ENCODE measurements at places on chromosomes 5 and 9. TPM values are rescaled to one million over a fixed set of nuclear protein-coding genes. Genes with fewer than 3 reads are reported as not detected.

The CCDC152 gene
- 11.8 TPM for total RNA-seq

The C6 gene
- total RNA-seq = not detected

The PTGR1 gene
- total RNA-seq = 124 TPM

- no peak for DNase-seq
- H3K4me1 ChIP-seq = no peaks in the 10 kb centered on the region
- H3K27me3 ChIP-seq = no peaks in the 10 kb centered on the region
- no peak overlapping the region for H3K27ac ChIP-seq
Measured at GRCh38 chr5:155332618-155333017, 319.1 kb downstream of the KIF4B start.

The SQSTM1 gene
- total RNA-seq = 55.0 TPM

The TSSK1B gene
- not detected for total RNA-seq

- H3K36me3 ChIP-seq = no peaks in the 10 kb centered on the region
- no peaks in the 10 kb centered on the region for H3K4me1 ChIP-seq
- no peak overlapping the region for H3K4me3 ChIP-seq
- no peak for DNase-seq
- H3K27ac ChIP-seq = no peak overlapping the region
Measured at GRCh38 chr9:10112798-10113197, 500.0 kb downstream of the PTPRD start.

The SLC6A19 gene
- not detected for total RNA-seq

DNA sequence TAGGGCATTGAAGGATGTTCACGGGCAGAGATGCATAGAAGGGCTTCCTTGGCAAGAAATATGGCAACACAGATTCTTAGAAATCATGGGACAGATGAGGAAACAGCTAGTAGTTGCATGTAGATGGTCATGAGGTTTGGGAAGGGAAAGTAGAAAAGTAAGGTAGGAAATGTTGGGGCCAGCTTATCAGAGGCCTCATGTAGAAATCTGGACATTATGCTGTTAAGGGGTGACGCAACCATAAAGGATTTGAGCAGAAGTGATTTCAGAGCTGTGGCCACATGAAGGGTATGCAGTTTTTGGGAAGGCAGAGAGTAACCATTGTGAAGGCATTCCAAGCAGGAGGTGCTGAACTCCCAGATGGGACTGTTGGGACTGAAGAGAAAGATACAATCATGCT lies 224.0 kb downstream of the ARHGAP26 start:
- no peaks in the 10 kb centered on the region for H3K36me3 ChIP-seq
- no peak overlapping the region for H3K4me3 ChIP-seq
- H3K27me3 ChIP-seq = no peaks in the 10 kb centered on the region
- H3K4me1 ChIP-seq = peaks cover 8% of the 10 kb centered on the region
- no peak for DNase-seq

The FAM219A gene
- total RNA-seq = 4.2 TPM

- DNase-seq = no peak
- peaks cover 18% of the 10 kb centered on the region for H3K4me1 ChIP-seq
- no peaks in the 10 kb centered on the region for H3K27me3 ChIP-seq
- no peak overlapping the region for H3K27ac ChIP-seq
Measured at GRCh38 chr9:17521100-17521855, 57.6 kb upstream of the SH3GL2 start.

DNA sequence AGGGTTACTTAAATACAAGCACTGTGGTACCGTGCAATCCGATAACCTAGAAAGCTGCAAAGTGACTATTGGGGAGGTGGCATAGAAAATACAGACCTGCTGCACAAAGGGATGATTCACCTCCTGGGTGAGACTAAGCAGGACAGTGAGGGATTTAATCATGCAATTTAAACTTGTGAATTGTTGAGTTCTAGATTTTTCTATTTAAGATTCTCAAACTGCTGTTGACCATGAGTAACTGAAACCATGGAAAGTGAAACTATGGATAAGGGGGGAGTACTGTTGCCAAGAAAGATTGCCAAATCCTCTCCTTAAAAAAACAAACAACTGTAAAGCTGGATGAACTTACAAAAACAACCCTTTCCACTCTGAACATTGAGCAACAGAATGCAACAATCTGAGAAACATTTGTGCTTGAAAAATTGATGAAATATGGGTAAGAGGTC lies 61.5 kb upstream of the NUDT12 start:
- no peaks in the 10 kb centered on the region for H3K27me3 ChIP-seq
- no peak for DNase-seq
- H3K4me1 ChIP-seq = peaks cover 12% of the 10 kb centered on the region

- no peak overlapping the region for H3K4me3 ChIP-seq
- no peaks in the 10 kb centered on the region for H3K27me3 ChIP-seq
- no peak overlapping the region for H3K27ac ChIP-seq
- no peaks in the 10 kb centered on the region for H3K4me1 ChIP-seq
- no peak for DNase-seq
- peaks cover 10% of the 10 kb centered on the region for H3K36me3 ChIP-seq
Measured at GRCh38 chr5:128338649-128339048, 199.4 kb downstream of the FBN2 start.

- no peaks in the 10 kb centered on the region for H3K27me3 ChIP-seq
- H3K27ac ChIP-seq = no peak overlapping the region
- H3K4me3 ChIP-seq = no peak overlapping the region
- no peak for DNase-seq
- no peaks in the 10 kb centered on the region for H3K4me1 ChIP-seq
- no peaks in the 10 kb centered on the region for H3K36me3 ChIP-seq
Measured at GRCh38 chr9:129996161-129996830, 46.7 kb downstream of the FNBP1 start.

- no peak overlapping the region for H3K27ac ChIP-seq
- no peak overlapping the region for H3K4me3 ChIP-seq
- peaks cover 67% of the 10 kb centered on the region for H3K4me1 ChIP-seq
- no peaks in the 10 kb centered on the region for H3K27me3 ChIP-seq
- no peak for DNase-seq
Measured at GRCh38 chr5:123810253-123810652, 298.3 kb downstream of the CSNK1G3 start.

DNA sequence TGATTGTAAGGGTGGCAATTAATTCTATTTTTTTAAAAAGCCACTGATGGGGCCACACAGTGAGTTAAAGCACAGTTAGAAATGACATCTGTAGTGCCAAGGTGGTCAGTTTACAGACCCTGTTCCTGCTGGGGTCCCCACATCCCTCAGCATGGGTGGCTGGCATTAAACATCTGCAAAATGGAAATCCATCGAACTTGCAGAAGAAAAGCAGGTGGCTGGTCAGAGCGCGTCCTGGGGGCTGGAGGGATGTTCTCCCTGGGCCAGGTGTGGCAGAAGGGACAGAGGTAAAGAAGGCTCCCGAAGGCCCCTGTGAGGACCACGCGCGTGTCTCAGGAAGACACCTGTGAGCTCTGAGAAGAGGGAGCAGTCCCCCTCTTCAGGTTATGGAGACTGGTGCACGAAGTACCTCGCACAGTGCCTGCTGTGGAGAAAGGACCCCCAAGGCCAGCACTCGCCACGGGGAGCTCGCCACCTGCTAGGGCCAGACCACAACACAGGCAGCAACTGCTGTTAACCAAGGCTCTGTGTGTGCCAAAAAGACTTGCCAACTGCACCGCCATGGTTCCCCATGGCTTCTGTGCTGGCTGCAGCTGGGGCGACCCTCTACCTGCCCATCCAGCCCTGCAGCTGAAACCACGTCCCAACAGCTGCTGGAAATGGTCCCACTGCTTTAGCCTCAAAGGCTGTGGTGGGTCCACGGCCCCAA lies 65.2 kb downstream of the RASGEF1C start:
- no peaks in the 10 kb centered on the region for H3K27me3 ChIP-seq
- H3K4me3 ChIP-seq = no peak overlapping the region
- no peak overlapping the region for H3K27ac ChIP-seq

The ECSCR gene
- not detected for total RNA-seq

GRCh38 chr5:646396-647201 lies 34.5 kb downstream of the CEP72 start:
- H3K4me1 ChIP-seq = no peaks in the 10 kb centered on the region
- H3K36me3 ChIP-seq = peaks cover 6% of the 10 kb centered on the region
- no peak overlapping the region for H3K4me3 ChIP-seq
- no peak for DNase-seq
- H3K27me3 ChIP-seq = no peaks in the 10 kb centered on the region
- H3K27ac ChIP-seq = no peak overlapping the region

DNA sequence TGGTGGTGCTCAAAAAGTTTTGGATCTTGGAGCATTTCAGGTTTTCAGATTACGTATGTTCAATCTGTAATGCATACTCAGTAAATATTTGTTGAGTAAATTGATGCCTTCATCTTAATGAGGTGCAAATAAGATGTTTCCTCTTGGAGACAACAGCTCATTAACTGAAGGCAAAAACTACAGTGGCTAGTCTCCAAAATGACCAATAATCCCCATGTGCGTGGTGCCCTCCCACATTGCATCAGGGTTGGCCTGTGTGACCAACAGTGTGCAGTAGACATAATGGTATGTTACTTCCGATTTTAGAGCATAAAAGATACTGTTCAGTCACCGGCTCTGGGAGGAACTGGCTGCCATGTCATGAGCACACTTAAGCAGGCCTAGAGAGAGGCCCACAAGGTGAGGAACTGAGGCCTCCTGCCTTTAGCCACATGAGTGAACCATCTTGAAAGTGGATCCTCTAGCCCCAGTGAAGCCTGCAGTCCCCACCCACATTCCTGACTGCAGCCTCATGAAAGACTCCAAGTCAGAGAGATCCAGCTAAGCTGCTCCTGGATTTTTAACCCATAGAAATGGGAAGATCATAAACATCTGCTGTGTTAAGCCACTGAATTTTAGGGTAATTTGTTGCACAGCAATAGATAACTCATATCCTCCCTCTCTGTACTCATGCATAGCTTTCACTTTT lies 55.7 kb downstream of the LIFR start:
- DNase-seq = peak; percentile 33
- no peak overlapping the region for H3K4me3 ChIP-seq
- peaks cover 7% of the 10 kb centered on the region for H3K4me1 ChIP-seq
- H3K27ac ChIP-seq = no peak overlapping the region
- H3K27me3 ChIP-seq = no peaks in the 10 kb centered on the region

The SLC25A2 gene
- 0.22 TPM for total RNA-seq

- no peaks in the 10 kb centered on the region for H3K4me1 ChIP-seq
- H3K36me3 ChIP-seq = no peaks in the 10 kb centered on the region
- H3K27ac ChIP-seq = no peak overlapping the region
- H3K4me3 ChIP-seq = no peak overlapping the region
Measured at GRCh38 chr5:154276973-154277331, 86.4 kb downstream of the GALNT10 start.

GRCh38 chr5:150734579-150735384 lies 24.0 kb downstream of the DCTN4 start:
- no peaks in the 10 kb centered on the region for H3K27me3 ChIP-seq
- no peaks in the 10 kb centered on the region for H3K4me1 ChIP-seq
- H3K27ac ChIP-seq = no peak overlapping the region
- DNase-seq = no peak
- H3K36me3 ChIP-seq = peaks cover 11% of the 10 kb centered on the region
